ENCODE measurements at places on chromosomes 11 and 22. TPM values are rescaled to one million over a fixed set of nuclear protein-coding genes. Genes with fewer than 3 reads are reported as not detected.

CASP1 gene
- not detected for total RNA-seq

TMEM151A gene
- total RNA-seq, result not detected

RASGRP2 gene
- total RNA-seq, result 139 TPM

NLRP14 gene
- 0.13 TPM for total RNA-seq

NCAM1 gene
- 21.9 TPM for total RNA-seq

- DNase-seq, result no peak
Observed at GRCh38 chr11:43994196-43994595, 51.8 kb downstream of the C11orf96 start.

DNA sequence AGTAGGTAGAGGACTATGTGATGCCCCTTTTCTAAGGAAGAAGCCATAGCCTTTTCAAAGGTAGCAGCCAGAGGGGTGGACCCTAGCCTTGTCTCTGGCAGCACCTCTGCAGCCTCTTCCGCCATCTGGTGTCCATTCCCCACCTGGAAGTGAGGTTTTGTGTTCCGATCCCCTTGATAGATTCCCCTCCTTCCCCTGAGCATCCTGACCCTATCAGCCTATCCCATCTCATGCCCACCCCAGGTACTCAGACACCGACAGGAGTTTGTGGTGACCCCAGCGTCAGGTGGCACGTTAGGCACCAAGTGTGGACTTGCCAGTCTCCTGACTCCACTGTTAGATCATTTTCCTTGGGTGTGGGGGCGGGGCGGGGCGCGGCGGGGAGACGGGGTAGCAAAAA, 398 bp upstream of the FAM89B start:
- DNase-seq, result no peak

- DNase-seq, result no peak
Observed at GRCh38 chr22:46390652-46391301, 55.3 kb downstream of the TRMU start.

DNA sequence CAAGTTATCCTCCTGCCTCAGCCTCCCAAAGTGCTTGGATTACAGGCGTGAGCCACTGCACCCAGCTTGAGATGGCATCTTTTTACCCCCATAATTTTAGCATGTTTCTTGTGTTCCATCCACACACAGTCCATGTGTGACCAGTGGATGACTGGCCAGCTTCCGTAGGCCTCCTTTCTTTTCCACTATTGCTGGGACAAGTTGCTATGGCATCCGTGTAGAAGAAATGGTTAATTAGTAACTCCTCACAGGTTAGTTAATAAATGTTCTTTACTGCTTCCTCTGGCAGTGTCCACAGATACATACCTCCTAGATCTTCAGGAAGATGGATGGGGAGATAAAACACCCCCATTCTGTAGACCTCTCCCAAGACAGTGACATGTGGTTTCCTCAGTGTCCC, 154.3 kb upstream of the RASSF10 start:
- no peak for DNase-seq

DNA sequence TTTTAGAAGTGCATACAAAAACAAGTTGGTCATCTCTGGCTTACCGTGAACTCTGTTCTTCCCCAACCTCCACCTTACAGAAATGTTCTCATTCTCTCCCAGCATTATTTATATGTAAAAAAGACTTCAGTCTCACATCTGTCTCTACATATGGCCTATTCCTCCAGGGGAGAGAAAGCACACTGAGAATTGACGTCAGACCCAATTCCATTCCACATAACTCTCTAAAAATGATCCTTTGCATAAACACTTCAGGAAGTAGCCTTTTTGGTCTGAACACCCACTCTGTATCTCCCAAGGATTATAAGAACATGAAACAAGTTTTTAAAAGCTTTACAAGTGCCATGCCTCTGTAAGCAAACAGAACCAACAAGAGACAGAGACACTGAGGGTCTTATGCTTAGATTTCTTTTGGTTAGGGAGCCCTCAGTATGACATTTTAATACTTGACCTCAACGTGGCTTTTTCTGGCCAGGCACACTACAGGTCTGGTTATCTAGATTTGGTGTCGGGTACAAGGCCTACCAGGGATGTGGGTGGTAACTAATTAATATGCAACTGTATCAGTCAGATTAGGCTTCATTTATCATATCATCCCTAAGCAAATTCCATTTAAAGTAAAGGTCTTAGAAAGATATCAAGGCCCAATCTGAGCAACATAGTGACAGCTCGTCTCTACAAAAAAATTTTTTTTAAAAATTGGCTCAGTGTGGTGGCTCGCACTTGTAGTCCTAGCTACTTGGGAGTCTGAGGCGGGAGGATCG, 48.5 kb upstream of the PPP2R1B start:
- no peak for DNase-seq

GRCh38 chr11:106242718-106243415, 165.4 kb downstream of the AASDHPPT start:
- DNase-seq, result no peak

- no peak for DNase-seq
Observed at GRCh38 chr11:47235163-47235562, 13.5 kb downstream of the ACP2 start.

- DNase-seq, result no peak
Observed at GRCh38 chr11:96257972-96258934, 84.7 kb downstream of the MAML2 start.

Data from endothelial cell (in vitro differentiated cells).